ENCODE measurements at places on chromosomes 4 and X. TPM values are rescaled to one million over a fixed set of nuclear protein-coding genes. Genes with fewer than 3 reads are reported as not detected.

DNA sequence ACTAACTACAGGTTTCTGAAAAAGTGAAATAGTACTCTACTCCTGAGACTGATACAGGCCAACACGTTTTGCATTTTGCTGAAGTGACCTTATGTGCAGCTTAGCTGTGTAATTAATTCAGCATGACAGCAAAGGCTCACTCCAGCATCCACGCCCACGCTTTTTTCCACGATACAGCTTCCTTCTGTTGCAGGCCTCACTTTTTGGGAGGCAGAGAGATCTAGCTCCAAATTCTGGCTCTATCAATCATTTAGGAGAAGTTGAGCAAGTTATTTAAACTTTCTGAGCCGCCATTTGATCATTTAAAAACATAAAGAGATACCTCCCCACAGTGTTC lies 160.3 kb downstream of the AFAP1 start:
- DNase-seq = no peak

GRCh38 chr4:95027905-95028618 lies 270.3 kb downstream of the BMPR1B start:
- DNase-seq = no peak

- no peak for DNase-seq
These were observed 60.2 kb downstream of the SEPSECS start for GRCh38 chr4:25100021-25100555.

TLR7 gene
- 0.05 TPM for total RNA-seq

GRCh38 chr4:34733185-34733941 lies 1511.0 kb downstream of the ARAP2 start:
- DNase-seq = no peak

ERCC6L gene
- total RNA-seq = 2.4 TPM
